ENCODE measurements at places on chromosomes 5 and 9.

DNA sequence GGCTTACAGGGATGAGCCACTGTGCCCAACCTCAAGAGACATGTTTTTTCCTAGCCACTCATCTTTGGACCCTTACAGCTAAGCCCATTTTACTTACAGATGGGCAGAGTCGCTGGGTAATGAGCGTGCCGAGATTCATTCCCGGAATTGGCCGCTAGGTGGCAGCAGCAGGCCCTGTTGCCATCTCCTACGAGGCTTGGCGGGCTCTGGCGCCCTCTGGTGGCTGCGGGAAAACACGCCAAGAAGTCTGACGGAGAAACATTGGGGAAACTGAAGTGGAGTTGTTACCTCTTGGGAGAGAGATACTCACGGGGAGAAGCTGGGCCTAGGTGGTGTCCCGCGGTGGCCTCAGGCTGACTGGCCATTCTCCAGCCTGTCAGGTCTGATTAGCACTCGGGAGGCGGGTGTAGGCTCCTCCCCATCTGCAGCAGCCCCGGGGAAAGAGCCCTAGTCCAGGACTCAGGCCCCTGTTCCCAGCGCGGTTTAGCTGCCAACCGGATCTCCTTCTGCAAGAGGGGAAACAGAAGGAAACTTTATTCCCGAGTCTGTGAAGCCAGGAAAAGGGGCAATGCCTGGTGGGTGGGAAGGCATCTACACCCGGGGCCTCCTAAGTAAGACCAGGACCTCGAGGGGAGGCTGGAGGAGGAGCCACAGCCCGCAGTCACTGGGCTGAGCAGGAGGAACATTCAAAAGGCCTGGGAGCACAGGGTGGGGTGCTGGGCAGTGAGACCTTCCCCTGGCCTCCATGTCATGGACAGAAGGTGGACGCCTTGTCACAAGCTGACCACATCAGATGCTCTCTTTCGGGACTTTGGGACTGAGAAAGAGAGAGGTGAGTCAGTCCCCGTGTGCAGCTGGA lies 9.7 kb downstream of the PTGES2 start:
- peak; percentile 85 for DNase-seq

DNA sequence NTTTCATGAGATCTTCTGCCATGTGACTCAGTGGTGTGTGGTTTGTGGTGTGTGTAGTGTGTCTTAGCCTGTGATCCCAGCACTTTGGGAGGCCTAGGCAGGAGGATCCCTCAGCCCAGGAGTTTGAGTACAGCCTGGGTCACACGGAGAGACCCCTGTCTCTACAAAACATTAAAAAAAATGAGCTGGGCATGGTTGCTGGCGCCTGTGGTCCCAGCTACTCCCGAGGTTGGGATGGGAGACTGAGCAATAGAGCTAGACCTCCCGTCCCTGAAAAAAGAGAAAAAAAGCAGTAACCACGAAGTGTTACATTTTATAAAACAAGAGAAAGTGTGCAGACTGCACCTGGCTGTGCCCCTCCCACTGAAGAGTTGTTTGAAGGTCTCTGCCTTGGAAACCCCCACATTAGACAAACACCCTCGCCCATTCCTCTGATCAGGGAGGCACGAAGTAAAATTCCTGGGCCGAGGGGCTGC lies 21.2 kb upstream of the RNU6ATAC start:
- no peak for DNase-seq

- no peak for DNase-seq
Measured at GRCh38 chr5:72125941-72126620, 18.8 kb downstream of the MAP1B start.

- DNase-seq = no peak
Measured at GRCh38 chr9:2227144-2227867, 212.2 kb downstream of the SMARCA2 start.

DNA sequence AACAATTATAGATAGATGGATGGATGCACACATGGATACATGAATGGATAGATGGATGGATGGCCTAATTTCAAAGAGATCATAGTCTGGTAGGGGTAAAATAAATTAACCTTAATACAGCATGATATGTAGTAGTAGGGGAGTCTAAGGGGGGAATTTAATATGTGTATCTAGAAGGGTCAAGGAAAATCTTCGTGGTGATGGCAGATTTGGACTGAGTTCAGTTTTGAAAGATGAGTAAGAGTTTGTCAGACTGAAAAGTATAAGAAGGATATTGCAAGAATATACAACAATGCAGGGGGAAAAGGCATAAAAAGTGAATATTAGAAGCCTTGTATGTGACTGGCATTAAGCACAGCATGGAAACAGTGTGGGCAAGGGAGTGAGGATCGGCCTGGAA lies 98.7 kb downstream of the ZNF462 start:
- DNase-seq = peak; percentile 35

DNA sequence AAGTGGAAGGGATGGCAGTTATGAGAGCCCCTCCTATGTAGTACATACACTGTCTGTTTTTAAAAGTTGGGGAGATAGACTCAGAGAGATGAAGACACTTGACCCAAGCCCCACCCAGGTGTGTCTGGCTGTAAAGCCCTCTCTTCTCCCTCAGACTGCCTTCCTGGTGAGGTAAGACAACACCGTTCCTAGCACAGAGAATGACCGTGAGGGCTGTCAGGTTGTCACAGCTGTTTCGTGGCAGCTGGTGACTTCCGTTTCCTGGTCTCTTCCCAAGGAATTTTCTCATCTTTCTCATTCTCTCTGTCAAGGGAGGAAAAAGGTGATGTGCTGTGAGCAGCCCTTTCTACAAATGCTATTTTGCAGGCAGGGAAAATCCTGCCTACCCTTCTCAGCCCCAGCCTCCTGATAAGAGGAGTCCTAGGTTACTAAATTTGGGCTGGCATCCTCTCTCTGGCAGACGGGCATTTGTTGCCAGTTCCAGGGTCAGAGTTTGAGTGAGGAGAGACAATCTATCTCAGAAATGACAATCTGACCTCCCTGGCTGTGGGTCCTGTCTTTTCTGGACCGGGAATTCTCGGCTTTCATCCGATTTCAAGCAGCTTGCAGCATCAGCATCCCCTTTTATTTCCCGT lies 263.5 kb upstream of the PANK3 start:
- DNase-seq = no peak

- no peak for DNase-seq
Measured at GRCh38 chr5:169286572-169287300, 14.2 kb downstream of the SLIT3 start.

- no peak for DNase-seq
Measured at GRCh38 chr9:94630833-94631232, 8.5 kb downstream of the FBP1 start.

DNA sequence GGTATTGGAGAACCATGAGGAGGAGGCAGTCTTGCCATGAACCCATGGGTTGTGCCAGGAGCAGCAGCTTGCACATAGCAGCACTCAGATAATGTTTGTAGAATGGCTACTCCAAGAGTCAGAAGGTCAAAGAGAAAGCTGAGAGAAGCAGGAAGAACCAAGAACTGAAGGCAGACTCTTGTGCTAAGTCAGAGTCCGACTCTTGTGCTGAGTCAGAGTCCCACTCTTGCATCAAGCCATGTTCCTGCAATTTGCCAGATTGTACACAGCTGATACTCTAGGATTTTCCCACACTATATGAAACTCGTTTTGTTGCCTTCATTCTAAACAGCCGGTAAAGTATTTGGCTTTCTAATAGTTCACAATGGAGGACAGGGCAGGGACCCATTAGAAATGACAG lies 26.2 kb upstream of the HSPA9 start:
- peak; percentile 61 for DNase-seq

DNA sequence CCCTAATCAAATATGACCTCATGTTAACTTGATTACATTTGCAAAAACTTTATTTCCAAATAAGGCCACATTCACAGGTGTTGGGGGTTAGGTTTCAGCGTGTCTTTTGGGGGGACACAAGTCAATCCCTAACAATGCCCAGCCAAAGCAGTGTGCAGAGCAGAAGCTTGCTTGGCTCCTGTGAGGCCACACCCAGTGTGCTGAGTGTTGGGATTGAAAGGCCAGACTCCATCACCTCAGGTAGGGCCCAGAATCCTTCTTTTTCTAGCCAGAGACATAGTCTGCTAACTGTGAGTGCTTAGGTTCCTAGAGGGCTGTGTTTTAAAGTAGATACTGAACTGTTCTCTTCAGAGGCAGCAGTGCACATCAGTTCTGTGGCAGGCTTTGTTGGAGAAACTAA lies 27.9 kb downstream of the KDM4C start:
- DNase-seq = no peak

- DNase-seq = no peak
Measured at GRCh38 chr9:30301271-30301963, 2083.0 kb upstream of the ACO1 start.

DNA sequence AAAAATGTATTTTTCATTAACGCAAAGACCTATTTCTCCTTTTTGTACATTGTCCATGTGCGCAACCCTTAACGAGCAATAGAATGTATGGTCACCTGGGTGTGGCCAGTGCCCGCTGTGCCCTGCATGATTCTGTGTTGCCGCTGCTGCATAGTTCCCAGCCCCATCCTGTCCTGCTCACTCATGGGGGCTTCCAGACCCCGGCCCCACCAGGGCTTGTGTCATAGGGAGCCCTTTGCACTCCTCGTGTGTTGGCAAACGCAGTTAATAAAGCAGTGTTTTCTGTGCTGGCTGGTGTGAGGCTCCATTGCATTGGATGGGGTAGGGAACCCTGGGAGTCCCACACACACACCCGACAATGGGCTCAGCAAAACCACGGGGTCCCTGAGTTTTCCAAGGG lies 49.7 kb downstream of the SAR1B start:
- DNase-seq = no peak

DNA sequence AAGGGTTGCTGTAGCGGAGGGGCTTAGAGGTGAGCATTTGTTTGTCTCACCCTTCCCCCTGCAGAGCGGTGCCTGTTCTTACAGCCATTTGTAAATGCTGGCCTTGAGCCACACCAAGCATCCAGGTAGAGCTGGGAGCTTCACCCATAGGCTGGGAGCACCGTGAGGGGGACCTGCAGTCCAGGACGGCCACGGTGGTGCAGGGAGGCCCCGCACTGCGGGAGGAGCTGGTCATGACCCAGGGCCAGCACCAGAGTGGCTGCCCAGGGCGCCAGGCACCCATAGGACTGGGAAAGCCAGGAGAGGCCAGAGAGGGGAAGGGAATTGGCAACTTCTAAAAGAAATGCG lies 197.3 kb upstream of the ADAMTS16 start:
- no peak for DNase-seq

- DNase-seq = no peak
Measured at GRCh38 chr5:117235786-117236185, 661.2 kb upstream of the SEMA6A start.

DNA sequence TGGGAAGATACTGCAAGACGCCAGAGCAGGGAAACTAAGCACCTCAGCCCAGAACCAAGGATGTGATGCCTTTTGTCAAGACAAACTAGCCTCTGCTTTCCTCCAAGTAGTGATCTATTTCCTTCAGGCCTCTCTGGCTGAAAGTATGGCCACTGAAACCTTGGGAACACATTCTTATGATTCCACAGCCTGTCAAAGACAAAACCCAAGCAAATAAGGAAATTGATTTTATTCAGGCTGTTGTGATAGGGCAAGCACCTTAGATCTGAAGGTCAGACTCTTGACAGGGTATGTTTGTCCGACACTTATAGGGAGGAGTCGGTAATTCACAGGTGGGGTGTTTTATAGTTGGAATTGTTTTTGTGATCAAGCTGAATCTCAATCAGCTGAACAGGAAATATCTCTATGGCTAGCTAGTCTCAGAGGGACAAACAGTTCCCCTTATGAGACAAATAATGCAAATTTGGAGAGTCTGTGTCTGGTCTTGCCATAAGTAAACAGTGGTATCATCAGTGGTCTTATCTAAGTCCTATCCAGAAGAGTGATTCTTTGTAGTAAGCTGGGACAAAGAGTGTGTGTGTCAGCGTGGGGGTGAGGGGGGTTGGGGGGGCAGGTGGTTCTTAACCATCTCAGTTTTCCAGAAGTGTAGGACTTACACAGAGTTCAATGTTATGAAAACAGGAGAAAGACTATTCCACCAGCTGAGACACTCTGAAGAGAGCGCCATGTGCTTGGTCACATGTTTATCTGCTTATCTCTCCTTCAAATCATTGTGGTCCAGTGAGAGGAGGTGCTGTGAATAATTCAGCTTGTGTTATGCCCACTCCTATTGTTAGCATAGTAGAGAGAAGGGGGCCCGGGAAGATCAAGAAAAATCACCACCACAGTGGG lies 6.7 kb upstream of the ZCCHC10 start:
- no peak for DNase-seq

DNA sequence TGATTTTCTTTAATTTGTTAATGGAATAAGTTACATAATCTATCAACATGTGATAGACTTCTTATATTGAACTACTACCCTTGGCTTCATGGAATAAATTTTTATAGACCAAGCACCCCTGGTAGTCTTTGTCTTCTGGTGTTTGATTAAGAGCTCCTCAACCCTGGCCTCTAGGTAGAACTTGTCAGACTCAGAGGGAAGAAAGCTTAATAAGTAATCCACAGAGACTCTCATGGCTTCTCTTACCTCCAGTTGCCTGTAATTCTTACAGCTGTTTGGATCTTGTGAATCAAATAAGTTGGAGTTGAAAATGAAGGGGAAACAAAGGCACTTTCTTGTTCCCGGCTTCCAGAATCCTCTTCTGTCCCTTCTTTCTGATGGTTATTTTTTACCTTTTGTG lies 7.0 kb upstream of the GPR21 start:
- DNase-seq = no peak

- no peak for DNase-seq
Measured at GRCh38 chr9:126151031-126151685, 175.5 kb upstream of the MVB12B start.

- no peak for DNase-seq
Measured at GRCh38 chr5:177523711-177524538, 7.2 kb upstream of the DDX41 start.

GRCh38 chr9:108153416-108153815 lies 663.8 kb upstream of the KLF4 start:
- no peak for DNase-seq

DNA sequence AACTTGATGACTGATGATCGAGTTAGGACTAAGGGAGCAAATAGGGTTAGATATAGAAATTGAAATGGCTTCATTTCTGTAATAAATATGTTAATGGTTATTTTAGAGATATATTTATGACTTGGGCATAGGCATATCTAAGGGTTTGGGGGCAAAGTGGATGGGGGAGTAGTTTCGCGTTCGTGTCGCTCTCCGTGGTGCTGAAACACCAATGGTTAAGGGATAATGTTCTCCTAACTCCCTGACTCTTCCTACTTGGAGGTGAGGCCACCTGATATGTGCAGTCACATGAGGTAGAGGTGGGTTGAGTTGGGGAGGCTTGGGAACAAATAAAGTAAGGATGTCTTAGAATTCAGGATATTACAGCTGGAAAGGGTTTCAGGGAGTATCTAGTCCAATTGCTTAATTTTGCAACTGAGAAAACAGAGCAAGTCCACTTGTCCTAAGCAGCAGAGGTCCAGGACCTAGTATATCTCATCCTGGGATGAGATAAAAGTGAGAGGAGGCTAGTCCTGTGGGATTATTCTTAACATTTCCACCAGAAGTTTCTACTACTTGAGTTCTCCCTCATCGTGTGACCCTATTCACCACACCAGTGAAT lies 44.0 kb upstream of the MAP1B start:
- DNase-seq = peak; percentile 31

GRCh38 chr5:60332244-60333004 lies 367.5 kb downstream of the DEPDC1B start:
- DNase-seq = peak; percentile 84

DNA sequence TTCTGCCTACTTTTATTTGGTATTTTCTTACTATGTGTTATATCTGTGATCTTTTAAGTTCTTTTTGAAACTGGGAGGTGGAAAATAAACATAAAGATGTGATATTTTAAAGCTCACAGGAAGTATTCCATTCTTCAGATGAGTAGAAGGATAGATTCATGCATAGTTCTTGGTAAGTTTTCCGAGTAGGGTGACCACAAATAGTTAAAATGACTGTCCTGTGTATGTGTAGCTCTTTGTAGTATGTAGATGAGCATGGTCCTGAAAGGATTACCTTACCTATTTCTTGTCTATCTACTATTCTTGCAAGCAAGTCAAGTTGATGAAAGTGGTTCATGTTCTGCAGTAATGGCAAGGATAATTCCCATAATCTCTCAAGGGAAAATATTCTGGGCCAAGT lies 47.7 kb downstream of the SRFBP1 start:
- no peak for DNase-seq
